Type B pancreatic cell (in vitro differentiated cells): ENCODE measurements at places on chromosomes 3 and 15.
A peak's percentile ranks its signal among the peaks of the same experiment; 100 is the strongest.

- no peaks in the 10 kb centered on the region for H3K4me1 ChIP-seq
- H3K4me3 ChIP-seq: no peak overlapping the region
- peaks cover 3% of the 10 kb centered on the region for H3K36me3 ChIP-seq
These were observed 146.8 kb downstream of the EPHB1 start for GRCh38 chr3:134941820-134942219.

GRCh38 chr3:53715815-53716483 lies 130.3 kb downstream of the CHDH start:
- H3K27ac ChIP-seq: no peak overlapping the region
- no peaks in the 10 kb centered on the region for H3K36me3 ChIP-seq
- H3K4me1 ChIP-seq: peaks cover 4% of the 10 kb centered on the region
- no peak for DNase-seq
- no peak overlapping the region for H3K4me3 ChIP-seq
- H3K27me3 ChIP-seq: peaks cover 3% of the 10 kb centered on the region

DNA sequence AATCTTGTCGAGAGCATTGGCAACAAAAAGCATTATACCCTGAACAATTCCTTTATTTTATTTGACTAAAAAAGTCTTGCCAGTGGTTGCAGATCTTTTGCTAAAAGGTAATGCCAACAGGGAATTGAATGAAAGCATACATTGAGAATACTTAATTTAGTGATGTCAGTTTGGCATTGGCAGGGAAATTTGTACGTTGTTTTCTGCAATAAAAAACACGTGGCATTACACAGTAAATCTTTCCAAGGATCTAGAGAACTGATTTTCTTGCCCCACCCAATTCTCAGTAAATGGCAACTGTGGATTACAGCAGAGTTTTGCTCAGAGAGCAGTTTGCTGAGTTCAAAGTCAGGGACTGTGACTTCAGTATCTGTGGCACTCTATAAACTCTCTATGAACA lies 38.3 kb upstream of the IGSF10 start:
- DNase-seq: no peak
- no peaks in the 10 kb centered on the region for H3K27me3 ChIP-seq
- no peaks in the 10 kb centered on the region for H3K4me1 ChIP-seq
- H3K36me3 ChIP-seq: no peaks in the 10 kb centered on the region
- no peak overlapping the region for H3K4me3 ChIP-seq

DNA sequence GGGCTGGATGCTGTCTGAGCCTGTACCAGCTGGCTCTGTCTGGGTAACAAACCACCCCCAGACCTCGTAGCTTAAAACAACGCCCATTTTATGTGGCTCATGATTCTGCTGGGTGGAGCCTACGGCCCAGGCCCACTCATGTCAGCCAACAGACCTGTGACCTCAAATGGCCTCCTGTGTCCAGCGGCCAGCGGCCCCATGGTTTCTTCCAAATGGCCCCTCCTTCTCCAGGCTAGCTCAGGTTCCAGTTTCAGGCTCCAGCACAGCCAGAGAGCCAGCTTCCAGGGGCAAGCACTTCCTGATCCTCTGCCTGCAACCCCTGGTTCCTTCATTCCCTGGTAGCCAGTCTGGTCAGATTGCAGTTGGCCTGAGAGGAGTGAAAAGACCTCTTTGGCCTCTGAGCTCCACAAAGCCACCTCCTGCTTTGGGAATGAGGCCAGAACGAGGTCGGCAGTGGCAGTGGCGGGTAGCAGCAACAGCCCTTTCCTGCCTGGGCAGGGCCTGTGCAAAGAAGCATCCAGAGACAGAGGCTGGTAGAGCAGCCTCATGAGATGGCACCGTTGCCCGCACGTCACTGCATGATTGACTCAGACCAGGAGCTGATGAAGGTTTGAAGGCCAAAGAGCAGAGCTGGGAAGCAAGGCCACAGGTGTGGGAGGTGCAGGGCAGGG lies 21.0 kb upstream of the PLXNA1 start:
- H3K36me3 ChIP-seq: peaks cover 4% of the 10 kb centered on the region
- peaks cover 24% of the 10 kb centered on the region for H3K4me1 ChIP-seq
- no peak overlapping the region for H3K4me3 ChIP-seq
- DNase-seq: no peak
- H3K27me3 ChIP-seq: peaks cover 3% of the 10 kb centered on the region

DNA sequence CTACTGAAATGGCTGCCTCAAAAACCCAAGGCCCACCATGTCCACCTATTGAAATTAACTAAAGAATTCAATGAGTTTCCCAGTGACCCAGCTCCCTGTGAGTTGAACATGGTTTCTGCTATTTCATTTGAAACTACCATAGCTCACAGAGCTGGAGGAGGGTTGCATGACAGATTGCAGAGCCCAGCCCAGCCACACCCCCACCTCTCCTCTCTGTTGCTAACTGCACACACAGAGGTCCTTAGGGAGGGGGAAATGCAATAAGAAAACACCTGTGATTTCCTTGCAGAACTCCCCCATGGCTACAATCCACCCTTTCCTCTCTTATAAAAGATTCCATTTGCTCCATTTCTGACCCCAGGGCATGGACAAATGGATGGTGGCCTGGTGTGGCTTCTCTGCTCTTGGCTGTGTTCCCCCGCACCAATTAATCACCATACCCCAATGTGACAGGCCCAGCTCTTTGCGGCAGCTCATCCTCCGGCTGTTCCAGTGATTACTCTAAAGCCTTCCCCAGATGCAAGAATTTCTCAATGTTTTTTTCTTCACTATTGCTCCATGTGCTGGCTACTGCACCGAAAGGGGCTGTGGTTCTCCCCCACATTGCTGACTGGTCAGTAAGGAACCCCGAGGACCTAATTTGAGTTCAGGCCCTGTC lies 208.4 kb upstream of the KBTBD8 start:
- no peaks in the 10 kb centered on the region for H3K36me3 ChIP-seq
- no peak for DNase-seq
- H3K27ac ChIP-seq: peak overlapping the region; percentile 79

GRCh38 chr3:176987901-176988650 lies 209.2 kb downstream of the TBL1XR1 start:
- DNase-seq: no peak
- H3K27me3 ChIP-seq: no peaks in the 10 kb centered on the region
